ENCODE measurements at places on chromosomes 16 and 17. TPM values are rescaled to one million over a fixed set of nuclear protein-coding genes. Genes with fewer than 3 reads are reported as not detected.

ABAT gene
- 9.6 TPM for total RNA-seq

KRT222 gene
- total RNA-seq, result 6.6 TPM

PRAC1 gene
- not detected for total RNA-seq

HAS3 gene
- total RNA-seq, result 2.1 TPM

CASKIN1 gene
- total RNA-seq, result 0.66 TPM

CLEC19A gene
- not detected for total RNA-seq

KRT12 gene
- not detected for total RNA-seq

PRSS36 gene
- total RNA-seq, result 4.1 TPM

IGFBP4 gene
- total RNA-seq, result 743 TPM

SMTNL2 gene
- 25.6 TPM for total RNA-seq

XAF1 gene
- 35.3 TPM for total RNA-seq

TM4SF5 gene
- 0.88 TPM for total RNA-seq

MRPL58 gene
- 23.1 TPM for total RNA-seq

PRCD gene
- 2.2 TPM for total RNA-seq

NTN3 gene
- 0.28 TPM for total RNA-seq

SLC38A7 gene
- 22.7 TPM for total RNA-seq

C16orf96 gene
- 0.16 TPM for total RNA-seq

GCGR gene
- total RNA-seq, result 9.3 TPM

ATP2A1 gene
- 0.25 TPM for total RNA-seq

ITGAD gene
- 0.13 TPM for total RNA-seq

ABCC11 gene
- not detected for total RNA-seq

CCL2 gene
- total RNA-seq, result 49.9 TPM

RNF43 gene
- total RNA-seq, result 9.5 TPM

ABCC6 gene
- 7.5 TPM for total RNA-seq

GRIN2A gene
- 6.5 TPM for total RNA-seq

BEAN1 gene
- total RNA-seq, result 2.4 TPM

GP1BA gene
- total RNA-seq, result not detected

PPM1E gene
- total RNA-seq, result 0.82 TPM

RSAD1 gene
- total RNA-seq, result 38.9 TPM

ATMIN gene
- 31.3 TPM for total RNA-seq

GNG13 gene
- total RNA-seq, result not detected

NOD2 gene
- total RNA-seq, result 3.6 TPM

NKD1 gene
- 9.9 TPM for total RNA-seq
